Pons (tissue), 1 donor: ENCODE measurements at places on chromosomes 6 and 20.

GRCh38 chr6:33837971-33838665 lies 34.3 kb upstream of the MLN start:
- no peak for DNase-seq

GRCh38 chr6:15510536-15511247 lies 152.1 kb downstream of the DTNBP1 start:
- no peak for DNase-seq

DNA sequence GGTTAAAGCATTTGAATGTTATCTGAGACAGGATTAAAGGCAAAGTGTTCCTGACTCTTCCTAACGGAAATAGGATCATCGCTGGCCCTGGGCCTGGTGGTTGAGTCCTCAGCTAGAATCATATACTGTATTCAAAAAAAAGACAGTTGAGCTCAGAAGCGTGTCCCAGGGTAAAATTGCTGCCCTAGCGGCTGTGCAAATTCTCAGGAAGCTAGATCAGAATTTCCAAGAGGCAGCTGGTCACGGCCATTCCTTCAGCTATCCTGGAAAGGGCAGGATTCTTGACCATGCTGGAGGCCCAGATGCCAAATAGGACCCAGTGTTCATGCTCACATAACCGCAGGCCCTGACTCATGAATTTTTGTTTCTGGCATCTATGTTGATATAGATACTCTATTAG lies 67.4 kb downstream of the STMND1 start:
- no peak for DNase-seq

DNA sequence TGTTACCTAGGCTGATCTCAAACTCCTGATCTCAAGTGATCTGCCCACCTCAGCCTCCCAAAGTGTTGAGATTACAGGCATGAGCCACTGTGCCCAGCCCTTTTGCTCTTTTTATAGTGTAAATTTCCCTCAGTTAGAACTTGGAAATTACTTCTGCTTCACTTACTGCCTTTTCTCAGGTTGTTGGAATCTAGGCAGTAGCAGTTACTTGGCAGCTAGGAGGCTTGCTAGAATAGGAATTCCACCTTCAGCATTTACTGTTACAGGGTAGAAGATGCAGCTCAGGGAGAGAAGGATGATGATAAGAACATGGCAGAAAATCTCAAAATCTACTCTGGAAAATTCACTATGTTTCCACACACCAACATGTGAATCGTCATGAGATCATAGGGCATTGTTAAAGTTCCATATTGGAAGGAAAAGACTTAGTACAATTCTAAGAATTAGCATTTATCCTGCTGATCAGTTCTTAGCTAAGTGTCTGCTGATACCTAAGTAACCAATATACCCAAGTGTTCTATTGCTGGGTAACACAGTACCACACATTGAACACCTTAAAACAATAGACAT lies 182.2 kb downstream of the SLC16A10 start:
- DNase-seq, result no peak
